ENCODE measurements at places on chromosomes 5 and 9.

DNA sequence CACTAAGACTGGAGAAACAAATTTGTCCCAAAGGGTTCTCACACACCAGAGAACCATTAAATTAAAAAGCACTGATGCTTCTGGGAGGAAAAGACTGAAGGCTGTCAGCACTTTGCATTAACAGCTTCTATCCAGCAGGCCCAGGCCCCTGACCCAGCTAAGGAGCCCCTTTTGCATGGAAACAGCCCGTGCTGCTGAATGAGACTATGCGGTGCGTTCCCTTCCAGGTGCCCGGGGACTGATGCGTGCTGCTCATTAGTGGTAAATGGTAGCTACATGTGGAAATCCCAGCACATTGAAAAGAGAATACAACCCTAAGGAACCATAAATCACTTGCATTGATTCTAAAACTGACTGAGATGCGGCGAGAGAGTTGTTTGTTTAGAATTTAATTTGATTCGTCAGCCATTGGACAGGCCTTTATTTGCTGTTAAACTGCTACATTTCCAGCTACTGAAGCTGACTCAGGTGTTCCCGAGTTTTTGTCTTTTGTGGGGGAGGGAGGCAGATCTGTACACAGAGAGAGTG is 351.0 kb upstream of the SLC24A2 start:
- no peak for DNase-seq

DNA sequence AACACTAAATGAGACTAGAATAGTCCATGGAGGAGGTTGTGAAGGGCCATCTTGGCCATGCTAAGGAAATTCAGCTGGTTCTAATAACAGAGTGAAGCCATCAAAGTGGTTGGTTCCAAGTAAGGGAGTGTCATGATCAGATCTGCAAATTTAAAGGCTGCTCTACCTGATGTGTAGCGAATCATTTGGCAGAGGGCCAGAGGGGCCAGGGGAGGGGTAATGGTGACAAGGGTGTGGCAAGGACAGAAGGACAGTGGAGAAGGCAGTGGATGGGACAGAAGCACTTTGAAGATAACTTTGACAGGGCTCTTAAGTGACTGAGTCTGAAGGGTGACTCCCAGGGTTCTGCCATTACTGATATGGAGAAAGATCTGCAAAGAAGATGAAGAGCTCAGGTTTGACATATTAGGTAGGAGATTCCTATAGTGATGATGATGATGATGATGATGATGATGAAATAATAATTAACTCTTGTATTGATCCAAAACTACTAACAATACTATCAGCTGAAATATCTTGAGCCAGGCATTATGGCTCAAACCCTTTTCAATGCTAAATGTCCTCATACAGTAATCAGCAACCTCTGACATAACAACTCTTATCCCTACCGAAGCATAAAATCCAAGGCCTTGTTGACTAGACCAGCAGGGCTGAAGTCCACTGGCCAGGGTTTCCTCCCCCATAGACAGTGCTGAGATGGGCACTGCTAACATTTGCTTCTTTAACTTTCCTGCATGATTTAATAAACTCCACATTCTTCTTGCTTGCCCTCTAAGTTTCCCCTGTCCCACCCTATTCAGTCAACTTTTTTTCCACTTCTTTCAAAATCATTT is 20.0 kb downstream of the KIAA1191 start:
- no peak for DNase-seq

GRCh38 chr5:149422366-149423048 is 43.4 kb upstream of the IL17B start:
- DNase-seq: peak; percentile 95

GRCh38 chr9:100351508-100351907 is 1.2 kb downstream of the TEX10 start:
- no peak for DNase-seq

- peak; percentile 83 for DNase-seq
These were observed 24.4 kb downstream of the RNF145 start for GRCh38 chr5:159184858-159185381.

GRCh38 chr9:114319147-114319546 is 3.8 kb upstream of the ORM1 start:
- no peak for DNase-seq

GRCh38 chr5:41686767-41687166 is 176.4 kb upstream of the PLCXD3 start:
- DNase-seq: no peak

GRCh38 chr5:123037104-123037418 is 536 bp upstream of the PPIC start:
- no peak for DNase-seq

- DNase-seq: peak; percentile 74
These were observed 152.0 kb downstream of the PRR16 start for GRCh38 chr5:120615967-120616645.

DNA sequence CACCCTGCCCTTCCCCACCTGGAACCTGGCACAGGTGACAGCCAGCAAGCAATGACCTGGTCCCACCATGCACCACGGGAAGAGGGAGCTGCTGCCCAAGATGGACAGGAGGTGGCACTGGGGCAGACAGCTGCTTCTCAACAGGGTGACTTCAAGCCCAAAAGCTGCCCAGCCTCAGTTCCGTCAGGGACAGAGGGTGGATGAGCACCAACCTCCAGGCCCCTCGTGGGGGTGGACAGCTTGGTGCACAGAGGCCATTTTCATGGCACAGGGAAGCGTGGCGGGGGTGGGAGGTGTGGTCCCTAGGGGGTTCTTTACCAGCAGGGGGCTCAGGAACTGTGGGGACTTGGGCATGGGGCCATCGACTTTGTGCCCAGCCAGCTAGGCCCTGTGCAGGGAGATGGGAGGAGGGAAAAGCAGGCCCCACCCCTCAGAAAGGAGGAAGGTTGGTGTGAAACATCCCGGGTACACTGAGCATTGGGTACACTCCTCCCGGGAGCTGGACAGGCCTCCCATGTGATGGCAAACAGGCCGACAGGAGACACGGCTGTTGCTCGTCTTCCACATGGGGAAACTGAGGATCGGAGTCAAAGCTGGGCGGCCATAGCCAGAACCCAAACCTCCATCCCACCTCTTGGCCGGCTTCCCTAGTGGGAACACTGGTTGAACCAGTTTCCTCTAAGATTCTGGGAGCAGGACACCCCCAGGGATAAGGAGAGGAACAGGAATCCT is 1.9 kb downstream of the CEL start:
- DNase-seq: no peak

GRCh38 chr5:105168806-105169205 is 1606.2 kb upstream of the NUDT12 start:
- DNase-seq: no peak

GRCh38 chr5:6831678-6832671 is 118.7 kb downstream of the TENT4A start:
- no peak for DNase-seq

- peak; percentile 39 for DNase-seq
These were observed 5.1 kb upstream of the WDR5 start for GRCh38 chr9:134130503-134131375.

DNA sequence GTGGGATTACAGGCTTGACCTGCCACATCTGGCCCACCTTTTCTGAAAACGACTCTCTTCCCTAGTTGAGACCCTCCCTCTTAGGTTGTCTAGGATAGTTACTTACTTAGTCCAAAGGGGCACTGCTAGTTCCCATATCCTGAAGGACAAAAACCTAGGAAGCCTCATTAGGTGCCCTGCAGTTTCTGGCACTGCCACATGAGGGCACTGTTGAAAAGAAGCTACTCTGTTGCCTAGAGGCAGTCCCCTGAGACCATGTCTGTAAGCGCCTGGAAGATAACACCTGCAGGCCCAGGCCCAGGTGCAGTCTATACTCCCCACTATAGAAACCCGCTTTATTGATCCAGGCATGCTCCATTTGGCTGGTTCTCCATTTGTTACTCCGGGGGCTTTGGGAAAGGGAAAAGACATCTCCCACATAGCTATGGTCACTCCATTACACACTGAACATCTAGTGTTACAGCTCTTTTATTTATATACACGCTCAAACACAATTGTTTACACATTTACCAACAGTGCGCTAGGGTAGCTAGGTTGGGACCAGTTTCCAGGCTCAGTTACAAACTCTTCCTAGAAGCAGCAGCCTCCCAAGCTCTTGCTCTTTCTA is 73.4 kb upstream of the PPARGC1B start:
- peak; percentile 70 for DNase-seq

DNA sequence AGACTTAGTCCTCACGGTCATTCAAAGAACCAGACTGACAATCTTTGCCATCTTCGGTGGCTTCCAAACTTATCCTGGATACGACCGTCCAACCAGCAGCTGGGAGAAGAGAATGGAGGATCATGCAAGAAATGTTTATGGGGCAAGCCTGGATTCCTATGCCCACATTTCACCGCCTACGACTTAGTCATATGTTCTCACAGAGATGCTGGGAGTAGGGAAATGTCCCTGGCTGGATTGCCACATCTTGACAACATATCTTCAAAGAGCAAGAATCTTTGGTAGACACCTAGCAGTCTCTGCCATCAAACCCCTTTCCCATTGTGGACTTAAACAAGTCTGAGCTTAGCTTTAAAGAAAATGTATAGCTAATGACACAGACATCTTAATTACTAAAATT is 5.0 kb downstream of the MED7 start:
- DNase-seq: no peak

DNA sequence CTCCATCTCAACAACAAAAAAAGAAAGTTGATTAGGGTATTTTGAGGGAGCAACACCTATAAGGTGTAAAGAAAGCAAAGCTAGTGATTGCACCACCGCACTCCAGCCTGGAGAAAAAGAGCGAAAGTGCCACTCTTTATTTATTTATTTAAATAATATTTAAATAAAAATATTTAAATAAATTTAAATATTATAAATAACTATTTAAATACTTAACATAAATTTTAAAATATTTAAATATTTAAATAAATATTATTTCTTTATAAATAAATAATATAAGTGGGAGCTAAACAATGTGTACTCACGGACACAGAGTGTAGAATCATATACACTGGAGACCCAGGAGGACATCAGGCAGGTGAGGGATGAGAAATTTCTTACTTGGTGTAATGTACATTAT is 64.4 kb upstream of the TRIO start:
- no peak for DNase-seq

DNA sequence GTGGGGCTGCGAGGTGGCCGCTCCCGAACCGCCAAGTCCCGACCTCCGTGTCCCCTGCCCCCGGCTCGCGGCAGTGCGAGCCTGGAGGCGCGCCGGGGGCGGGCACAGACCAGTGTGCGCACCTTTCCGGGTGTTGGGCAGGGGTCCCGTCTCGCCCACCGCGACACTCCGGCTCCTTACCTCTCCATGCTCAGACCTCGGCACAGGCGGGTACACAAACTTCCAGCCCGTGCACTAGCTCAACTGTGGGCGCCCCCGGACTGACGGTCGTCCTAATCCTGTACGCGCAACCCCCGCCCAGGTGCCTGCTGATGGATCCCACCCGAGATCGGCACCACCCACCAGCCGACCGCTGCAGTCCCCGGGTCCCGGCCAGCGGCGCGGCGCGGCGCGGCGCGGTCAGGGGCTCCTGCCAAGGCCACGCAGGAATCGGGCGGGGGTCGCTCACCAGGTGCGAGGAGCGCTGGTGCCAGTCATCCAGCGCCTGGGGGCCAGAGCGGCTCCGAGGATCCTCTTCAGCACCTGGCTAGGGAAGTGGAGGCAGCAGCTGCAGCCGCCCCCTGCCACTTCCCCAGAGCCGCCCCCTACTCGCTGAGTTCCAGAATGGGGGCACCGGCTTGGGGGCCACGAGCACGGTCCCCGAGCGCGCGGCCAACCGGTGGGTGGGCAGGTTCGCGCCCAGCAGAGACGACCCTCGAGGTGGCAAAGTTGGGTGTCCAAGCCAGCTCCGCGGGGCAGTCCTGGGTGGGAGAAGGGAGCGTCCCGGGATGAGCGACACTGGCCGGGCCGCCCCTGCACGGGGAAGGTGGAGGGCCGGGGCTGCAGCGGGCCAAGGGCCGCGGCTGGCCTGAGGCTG is 511 bp downstream of the SEMA5A start:
- peak; percentile 31 for DNase-seq

GRCh38 chr9:82271106-82271561 is 282.6 kb downstream of the SPATA31D1 start:
- peak; percentile 18 for DNase-seq

- DNase-seq: no peak
These were observed 1077.4 kb upstream of the ARRDC3 start for GRCh38 chr5:92460505-92460904.

- no peak for DNase-seq
These were observed 296.9 kb downstream of the TLE4 start for GRCh38 chr9:79868567-79869189.

DNA sequence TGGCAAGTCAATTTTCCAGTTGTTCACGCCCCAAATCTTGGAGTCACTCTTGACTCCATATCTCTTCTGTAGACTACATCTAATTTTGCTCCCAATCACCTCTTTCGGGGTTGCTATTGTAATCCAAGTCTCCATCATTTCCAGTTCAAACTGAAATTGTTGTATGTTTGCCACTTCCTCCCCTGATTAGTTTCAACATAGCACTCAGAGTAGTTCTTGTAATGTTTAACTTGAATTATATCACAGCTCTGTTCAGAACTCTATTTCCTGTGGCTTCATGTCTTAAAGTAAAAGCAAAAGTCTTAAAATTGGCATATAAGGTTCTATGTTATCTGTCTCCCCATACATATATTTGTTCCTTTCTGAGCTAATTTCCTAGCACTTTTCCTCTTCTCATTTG is 348.5 kb upstream of the RIOK2 start:
- no peak for DNase-seq

GRCh38 chr5:175687231-175687701 is 29.4 kb downstream of the HRH2 start:
- no peak for DNase-seq

DNA sequence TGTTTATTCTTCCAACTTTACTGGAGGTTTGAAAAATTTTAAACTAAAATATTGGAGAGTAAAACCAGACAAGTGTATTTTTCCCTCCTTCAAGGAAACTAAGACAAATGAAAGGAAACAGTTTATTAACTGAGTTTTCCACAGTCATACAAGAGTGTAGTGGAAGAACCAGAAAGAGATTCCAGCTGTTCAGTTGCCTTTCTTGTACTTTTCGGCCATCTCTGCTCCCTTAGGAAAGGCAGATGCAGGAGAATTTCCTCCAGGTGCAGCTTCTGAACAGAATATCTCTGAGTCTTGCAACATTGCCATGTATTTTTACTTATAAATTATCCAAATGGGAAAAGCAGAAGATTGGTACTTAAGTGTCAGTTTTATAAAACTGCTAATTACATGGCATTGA is 217.1 kb downstream of the MAST4 start:
- DNase-seq: no peak

GRCh38 chr5:75729321-75729720 is 12.1 kb upstream of the POC5 start:
- DNase-seq: no peak

GRCh38 chr9:136372561-136373299 is 739 bp downstream of the CARD9 start:
- DNase-seq: peak; percentile 85

- DNase-seq: no peak
These were observed 135.4 kb upstream of the CKMT2 start for GRCh38 chr5:81097713-81098112.

GRCh38 chr5:100188339-100188738 is 346.8 kb upstream of the FAM174A start:
- no peak for DNase-seq

DNA sequence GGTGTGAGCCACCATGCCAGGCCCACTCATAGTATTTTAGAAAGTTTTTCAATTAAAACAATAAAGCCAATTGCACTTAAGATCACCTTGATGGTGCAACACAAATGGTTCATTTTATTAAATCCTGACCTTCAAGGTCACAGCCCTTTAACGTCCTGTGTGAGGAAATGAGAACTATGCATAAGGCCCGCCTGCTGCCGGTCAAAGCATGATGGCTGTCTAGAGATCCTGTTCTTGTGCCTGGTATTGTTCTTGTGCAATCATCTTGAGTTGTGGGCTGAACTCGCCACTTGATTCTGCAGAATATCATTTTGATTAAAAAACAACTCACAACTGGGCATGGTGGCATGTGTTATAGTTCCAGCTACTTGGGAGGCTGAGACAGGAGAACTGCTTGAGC is 43.6 kb upstream of the FBXW11 start:
- no peak for DNase-seq
